GM04503 (cell line): ENCODE measurements at places on chromosomes 3 and 15.

DNA sequence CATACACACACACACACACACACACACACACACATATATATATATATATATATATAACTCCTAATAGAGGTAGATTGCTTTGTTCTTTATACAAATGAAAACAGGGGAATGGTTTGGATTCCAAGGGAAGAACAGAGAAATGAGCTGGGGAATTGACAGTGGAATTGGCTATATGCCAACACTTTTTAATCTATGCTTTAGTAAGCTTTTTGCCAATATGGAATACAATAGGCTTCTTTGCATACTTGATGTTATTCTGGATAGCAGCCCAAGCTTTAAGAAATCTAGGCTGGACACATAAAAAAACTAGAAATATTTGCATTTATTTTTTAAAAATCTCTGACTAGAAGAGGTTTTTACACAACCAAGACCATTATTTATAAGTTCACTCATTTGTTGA, 334.2 kb upstream of the MDFIC2 start:
- no peak for DNase-seq

DNA sequence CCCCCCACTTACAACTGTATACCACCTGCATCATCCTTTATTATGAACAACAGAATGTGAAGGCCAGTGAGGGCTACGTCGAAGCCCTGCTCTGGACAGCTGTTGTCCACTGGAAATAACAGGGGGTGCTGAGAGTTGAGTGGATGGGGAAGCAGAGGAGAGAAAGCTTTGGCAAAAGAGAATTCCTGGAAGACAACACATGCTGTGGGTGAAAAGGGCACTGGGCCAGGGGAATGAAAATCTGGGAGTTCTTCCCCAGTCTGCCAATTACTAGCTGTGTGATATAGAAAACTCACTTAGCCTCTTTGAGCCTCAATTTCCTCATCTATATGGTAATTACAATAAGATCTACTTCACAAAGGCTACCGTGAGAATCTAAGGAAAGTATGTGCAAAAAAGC, 40.7 kb downstream of the FSTL1 start:
- no peak for DNase-seq

DNA sequence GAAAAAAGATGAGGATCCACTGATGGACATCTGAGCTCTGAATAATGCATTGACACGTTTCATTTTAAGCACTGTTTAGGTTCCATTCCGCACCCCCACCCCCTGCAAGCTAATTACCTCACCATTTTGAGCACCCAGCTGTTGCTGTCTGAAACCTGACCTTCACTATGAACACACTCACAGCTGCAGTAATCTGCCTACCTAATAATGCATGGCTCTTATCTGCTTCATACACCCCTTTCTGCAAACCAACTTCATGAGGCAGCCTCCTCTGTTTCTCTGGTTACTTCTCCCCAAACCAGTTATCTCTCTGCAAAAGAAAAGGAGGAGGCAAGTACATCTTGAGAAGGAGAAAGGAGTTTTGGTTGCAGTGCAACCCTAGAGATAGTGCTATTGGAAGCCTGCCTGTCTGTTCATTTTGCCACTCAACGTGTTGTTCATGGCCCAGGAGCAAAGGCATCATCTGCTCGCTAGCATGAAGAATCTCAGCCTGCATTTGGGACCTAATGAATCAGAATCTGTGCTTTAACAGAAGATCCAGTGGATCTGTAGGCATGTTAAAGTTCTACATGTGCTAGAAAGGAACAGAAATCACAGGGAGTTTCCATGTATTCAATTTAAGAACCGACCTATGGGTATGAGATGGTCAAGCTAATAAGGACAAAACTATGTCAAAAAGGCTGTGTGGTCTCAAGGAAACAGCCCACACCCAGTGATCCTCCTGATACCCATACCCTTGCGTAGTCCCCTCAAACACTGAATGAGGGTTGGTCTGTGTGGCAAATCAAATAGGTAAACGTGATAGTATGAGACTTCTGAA, 87.2 kb downstream of the MB21D2 start:
- DNase-seq: no peak

- DNase-seq: no peak
These were observed 118.7 kb downstream of the CACNA1D start for GRCh38 chr3:53613125-53613524.

DNA sequence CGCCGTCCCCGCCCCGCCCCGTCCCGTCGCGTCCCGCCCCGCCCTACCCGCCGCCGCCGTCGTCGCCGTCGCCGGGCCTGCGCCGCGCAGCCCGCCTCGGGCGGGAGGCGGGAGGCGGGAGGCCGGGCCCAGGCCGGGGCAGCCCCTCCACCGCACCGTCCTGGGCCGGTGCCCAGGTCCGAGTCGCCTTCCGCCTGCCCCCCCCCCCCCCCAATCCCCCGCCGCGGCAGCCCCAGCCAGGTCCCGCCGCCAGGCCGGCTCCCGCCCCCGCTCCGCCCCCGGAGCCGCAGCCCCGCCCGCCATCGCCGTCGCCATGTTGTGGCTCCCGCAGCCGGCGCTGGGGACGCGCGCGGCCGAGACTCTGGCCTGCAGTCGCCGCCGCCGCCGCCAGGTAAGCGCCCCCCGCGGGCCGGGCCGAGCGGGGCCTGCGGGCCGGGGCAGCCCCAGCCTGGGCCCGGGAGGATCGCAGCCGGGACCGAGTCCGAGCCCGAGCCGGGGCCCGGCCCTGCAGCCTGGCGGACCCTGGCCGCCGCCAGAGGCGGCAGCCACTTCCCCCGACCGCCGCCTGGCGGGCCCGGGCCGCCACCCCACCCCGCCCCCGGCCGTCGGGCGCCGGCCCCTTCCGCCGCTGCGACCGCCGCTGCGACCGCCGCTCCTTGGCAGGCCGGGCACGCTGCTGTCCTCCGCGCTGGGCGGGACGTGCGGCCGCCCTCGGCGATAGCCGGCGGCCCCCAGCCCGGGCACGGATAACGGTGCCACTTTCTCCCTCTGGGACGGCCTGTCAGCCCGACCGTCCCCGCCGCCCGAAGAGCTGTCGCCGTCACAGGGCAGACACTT, at the start of gene ZNF592:
Gene ZNF592 (plus strand): TSS at position 319 of the 837 bp plus-strand sequence. CDS start 34,084 bp downstream, outside the sequence.
- no peak for DNase-seq

- DNase-seq: no peak
These were observed 19.1 kb downstream of the KBTBD8 start for GRCh38 chr3:67017211-67017610.
